H54 (cell line): ENCODE measurements at places on chromosomes 1 and 21.

DNA sequence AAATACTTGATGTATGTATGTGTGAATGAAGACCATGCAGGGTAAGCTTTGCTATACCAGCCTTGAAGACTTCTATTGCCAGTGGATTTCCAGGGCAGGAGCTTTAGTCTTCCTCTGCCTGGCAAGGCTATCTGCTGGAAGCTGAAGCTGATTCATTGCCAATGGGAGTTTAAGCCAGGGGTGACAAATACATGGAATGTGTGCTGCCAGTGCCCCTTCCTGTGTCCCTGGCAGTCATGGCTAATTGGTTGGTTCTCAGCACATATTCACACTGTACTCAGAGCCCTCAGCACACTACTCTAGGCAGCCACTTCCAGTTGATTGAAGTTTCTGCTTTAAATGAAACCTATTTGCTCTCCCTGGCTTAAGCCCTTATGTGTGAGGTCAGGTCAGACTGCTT, 1.5 kb downstream of the ZSCAN20 start:
- no peak for DNase-seq

DNA sequence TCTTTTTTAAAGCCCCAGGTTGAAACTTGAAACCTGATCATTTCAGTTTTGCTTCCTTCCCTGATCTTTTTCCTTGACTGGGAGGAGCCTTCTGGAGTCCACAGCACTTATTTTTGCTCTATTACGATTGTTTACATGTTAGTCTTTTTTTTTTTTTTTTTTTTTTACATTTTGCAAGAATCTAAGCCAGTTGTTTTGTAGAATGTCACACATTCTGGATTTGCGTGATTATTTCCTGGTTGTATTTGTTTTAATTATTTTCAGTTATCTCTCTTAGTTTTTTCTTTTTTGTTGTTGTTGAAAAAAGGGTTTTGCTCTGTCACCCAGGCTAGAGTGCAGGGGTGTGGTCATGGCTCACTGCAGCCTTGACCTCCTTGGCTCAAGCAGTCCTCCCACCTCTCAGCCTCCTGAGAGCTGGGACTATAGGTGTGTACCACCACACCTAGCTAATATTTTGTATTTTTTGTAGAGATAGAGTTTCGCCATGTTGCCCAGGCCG, 32.8 kb downstream of the OSBPL9 start:
- DNase-seq: no peak

DNA sequence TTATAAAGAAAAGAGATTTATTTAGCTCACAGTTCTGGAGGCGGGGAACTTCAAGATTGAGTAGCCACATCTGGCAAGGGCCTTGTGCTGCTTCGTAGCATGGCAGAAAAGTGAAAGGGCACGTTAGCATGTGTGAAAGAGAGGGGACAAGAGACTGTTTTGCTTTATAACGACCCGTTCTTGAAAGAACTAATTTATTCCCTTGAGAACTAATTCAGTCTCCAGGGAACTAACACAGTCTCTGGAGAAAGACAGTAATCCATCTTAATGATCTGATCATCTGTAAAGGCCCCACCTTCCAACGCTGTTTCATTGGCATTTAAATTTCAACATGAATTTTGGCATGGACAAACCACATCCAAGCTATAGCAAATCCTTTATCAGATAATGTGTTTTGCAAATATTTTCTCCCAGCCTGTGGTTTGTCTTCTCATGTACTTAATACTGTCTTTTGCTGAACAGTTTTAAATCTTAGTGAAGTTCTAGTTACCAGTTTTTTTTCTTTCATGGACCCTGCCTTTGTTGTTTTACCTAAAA, 26.1 kb downstream of the MTR start:
- DNase-seq: no peak

DNA sequence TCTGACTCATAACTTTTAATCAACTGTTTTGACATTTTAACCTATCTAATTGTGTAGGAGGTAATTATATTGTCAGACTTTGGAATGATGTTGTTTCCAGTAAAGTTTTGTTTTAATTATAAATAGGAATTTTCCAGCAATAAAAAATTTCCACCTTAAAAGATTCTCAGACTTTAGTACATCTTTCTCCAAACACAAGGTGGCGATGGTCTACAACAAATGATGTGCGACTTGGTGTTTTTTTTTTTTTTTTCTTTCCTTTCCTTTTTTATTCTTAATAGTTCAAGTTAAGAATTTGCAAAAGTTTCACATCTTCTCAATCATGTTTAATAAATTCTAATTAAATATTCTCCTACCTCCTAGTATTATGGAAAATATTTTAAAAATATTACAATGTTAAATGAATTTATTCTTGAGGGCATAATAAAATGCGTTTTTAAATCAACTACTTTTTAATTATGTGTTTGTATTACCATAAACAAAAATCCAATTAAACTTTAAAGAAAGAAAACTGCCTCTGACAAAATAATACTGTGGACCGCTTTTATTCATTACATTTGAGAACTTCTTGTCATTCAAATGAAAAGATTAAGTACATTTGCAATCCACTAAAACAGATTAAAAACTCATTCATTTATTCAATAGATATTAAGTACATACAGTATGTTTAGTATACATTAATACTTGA, 4.4 kb upstream of the ADAMTS1 start:
- no peak for DNase-seq

DNA sequence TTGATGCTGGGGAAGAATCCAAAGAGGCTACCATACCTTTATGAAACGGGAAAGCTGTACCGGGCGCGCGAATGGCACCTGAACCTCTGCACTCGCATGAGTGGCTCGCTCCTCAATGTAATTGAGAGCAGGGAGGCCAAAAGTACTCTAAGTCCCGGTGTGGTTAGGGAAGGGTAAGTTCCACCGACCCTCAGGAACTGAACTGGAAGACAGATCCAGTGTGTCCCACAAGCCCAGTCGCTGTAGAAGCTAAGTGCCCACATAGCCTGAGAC, 1.0 kb downstream of the GATAD2B start:
- no peak for DNase-seq
